Adrenal gland (tissue), 19 donors: ENCODE measurements at places on chromosomes 11 and 22.

DNA sequence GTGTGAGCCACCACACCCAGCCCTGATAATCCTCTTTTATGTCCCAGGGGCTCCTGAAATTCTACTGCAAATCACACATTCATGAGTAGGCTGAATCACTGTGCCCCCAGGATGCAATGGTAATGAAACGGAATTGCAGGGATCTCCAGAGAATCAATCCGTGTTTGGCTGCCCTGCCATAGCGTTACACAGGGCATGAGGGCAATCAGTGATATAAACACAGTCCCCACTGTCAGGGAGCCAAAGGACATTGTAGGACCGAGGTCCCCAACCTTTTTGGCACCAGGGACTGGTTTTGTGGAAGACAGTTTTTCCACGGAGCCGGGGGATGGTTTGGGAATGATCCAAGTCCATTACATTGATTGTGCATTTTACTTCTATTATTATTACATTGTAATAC, 9.0 kb upstream of the PLA2G6 start:
- no peak for DNase-seq

DNA sequence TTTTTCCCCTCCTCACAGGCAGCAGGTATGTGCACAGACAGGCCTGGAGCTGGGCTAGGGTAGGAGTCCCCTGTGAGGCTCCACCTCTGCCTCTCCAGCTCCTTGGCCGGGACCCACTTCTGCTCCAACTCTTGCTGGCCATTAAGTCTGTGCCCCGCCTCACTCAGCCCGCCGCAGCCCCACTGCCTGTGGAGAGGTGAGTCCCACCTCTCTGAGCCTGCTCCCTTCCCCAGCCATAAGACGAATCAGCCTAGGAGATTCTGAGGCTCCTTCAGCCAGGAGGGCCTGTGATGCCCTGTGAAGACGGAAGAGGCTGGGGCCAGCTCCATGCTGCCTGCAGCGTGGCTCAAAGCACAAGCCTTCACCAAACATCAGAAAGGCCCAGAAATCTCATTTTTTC, 23.0 kb downstream of the TSKU start:
- DNase-seq, result no peak

GRCh38 chr11:1131033-1131911, 26.5 kb upstream of the MUC5AC start:
- no peak for DNase-seq

- DNase-seq, result peak; percentile 34
Measured at GRCh38 chr22:23187871-23188700, 7.8 kb downstream of the BCR start.

GRCh38 chr11:11669233-11669846, 47.5 kb upstream of the GALNT18 start:
- no peak for DNase-seq

DNA sequence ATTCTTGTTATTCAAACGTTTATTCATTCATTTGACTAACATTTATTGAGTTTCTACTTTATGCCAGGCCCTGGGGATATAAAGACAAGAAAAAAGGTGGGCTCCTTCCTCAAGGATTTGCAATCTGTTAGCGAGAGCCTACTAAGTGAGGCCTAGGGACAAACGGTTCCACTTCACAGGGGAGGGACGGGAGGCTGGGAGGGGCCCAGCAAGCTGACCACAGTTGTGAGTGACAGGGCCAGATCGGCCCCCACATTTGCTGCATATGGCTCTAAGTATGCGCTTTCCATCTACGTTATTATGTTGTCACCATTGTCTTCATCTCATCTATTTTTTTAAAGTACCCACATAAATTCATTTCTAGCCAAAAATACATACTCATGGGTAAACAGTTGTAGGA, 271.1 kb downstream of the BUD13 start:
- DNase-seq, result no peak

DNA sequence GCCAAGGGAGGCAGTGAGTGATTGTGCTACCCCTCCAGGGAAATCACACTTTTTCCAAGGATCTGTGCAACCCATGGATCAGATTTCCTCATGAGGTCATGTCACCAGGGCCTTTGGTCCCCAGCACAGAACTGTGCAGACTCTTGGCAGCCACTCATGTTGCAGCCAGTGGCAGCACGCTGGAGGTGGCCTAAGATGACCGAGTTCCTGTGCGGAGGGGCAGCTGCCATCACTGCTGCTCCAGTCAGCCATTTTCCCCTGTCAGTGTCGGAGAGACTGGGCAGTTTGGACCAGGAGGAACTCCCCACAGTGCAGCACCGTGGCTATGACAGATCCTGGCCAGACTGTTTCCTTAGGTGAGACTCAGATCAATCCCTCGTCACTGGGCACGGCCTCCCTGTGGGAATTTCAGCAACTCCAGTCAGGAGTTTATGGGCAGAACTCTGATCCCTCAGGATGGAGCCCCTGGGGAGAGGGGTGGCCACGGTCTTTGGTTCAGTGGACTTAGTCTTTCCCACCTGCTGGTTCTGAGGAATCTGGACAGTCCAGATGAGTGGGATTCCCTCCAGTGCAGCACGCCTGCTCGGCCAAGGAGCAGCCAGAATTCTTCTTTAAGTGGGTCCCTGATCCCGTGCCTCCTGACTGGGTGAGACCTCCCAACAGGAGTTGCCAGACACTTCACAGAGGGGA, 194.6 kb upstream of the CARD18 start:
- no peak for DNase-seq

DNA sequence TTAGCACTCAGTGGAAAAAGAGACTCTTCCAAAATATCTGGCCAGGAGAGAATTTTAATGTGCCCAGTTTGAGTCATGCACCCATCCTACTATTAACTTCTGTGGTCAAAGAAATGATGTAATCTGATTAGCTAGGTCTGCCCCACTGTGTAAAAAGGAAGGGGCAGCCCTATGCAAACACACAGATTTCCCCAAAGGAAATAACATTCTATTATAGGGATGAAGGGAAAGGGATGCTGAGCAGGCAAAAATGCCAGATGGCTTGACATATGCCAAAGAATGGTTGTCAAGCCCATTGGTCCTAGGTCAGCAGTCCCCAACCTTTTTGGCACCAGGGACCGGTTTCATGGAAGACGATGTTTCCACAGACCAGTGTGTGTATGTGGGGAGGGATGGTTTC, 43.3 kb upstream of the PAK1 start:
- DNase-seq, result no peak

DNA sequence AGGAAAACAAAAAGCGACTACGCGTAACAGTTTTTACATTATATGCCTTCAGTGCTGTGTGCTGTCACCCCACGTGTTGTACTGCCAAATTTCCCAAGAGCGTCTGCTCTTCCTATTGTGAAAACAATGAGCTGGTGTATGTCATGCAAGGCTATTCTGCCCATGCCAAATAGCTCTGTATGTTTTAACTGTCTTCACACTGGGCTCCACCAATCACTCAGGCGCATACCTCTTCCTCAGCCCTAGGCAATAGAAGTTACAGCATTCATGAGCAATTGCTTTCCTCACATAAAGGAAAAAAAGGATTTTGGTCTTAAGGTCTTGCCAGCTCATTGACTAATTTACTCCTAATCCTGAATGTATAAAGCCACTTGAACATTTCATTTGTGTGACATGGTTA, 606.8 kb downstream of the NTM start:
- DNase-seq, result no peak

DNA sequence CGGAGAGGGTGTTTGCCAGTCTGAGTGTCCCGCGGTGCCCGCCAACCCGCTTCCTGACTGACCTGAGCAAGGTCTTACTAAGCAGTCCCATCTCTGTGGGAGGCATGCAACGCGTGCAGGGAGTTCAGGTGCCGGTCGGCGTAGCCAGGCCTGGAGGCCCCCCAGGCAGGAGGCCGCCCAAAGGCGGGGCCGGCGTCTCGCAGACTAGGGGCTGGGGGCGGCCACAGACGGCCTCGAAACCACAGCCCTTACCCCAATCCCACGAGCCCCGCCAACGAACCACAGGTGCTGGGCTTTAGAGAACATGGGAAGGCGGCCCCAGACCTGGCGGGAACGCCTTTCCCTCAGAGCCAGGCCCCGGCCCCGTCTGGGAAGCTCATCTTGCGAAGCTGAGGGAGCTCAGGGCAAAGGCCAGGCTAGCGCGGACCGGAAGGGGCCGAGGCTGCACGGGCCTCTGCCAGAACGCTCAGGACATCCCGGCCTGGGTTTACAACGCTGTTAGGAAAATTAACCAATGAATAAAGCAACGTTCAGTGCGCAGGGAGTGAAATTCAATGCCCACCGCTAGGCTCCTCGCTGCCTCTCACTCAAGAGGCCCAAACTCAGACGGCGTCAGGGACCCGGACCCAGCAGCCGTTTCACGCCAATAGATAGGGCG, 2.1 kb upstream of the MTFP1 start:
- peak; percentile 50 for DNase-seq

- DNase-seq, result peak; percentile 56
Measured at GRCh38 chr22:39185601-39186012, 33.1 kb upstream of the CBX7 start.

DNA sequence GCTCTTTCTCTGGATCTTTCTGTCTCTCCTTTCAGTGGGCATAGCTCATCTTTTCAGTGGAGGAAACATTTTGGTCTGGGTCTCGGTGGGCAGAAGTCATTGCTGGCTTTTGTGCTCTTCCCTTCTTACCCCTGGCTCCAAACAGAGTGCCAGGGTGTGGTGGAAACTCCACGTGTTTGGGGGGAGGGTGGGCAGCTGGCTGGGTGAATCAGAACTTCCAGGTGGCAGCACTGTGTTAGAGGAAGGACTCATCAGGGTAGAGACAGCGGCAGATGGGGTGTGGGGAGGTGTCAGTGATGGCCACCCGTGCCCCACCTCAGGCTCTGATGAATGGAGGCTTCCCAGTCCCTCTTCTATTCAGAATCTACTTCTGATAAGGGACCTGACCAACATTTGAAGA, 114.0 kb downstream of the GRIK4 start:
- DNase-seq, result no peak

DNA sequence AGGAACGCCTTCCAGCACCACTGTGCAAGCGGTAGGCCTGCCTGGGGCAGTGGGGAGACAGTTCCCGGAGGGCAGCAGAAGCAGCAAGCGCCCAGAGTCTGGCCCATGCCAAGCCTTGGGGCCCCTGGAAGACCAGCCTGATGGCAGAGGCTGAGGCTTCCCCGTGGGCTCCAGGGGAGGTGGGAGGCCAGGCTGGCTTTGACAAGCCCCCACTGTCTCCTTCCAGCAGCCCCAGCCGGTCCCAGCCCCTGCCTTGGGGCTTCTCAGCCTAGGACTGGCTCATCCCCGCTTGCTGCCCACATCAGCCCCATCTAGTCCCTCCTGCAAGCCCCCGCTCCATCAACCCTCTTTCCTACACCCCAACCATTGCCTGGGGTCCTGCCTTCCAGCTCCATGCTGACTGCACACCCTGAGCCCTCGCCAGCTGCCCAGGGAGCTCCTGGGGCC, 46.7 kb downstream of the IGF2 start:
- DNase-seq, result no peak

- DNase-seq, result peak; percentile 53
Measured at GRCh38 chr11:69013009-69013951, at the start of gene MRGPRF. MRGPRF (minus strand) TSS chr11:69013246; CDS start chr11:69009901, 3,345 bp downstream.

DNA sequence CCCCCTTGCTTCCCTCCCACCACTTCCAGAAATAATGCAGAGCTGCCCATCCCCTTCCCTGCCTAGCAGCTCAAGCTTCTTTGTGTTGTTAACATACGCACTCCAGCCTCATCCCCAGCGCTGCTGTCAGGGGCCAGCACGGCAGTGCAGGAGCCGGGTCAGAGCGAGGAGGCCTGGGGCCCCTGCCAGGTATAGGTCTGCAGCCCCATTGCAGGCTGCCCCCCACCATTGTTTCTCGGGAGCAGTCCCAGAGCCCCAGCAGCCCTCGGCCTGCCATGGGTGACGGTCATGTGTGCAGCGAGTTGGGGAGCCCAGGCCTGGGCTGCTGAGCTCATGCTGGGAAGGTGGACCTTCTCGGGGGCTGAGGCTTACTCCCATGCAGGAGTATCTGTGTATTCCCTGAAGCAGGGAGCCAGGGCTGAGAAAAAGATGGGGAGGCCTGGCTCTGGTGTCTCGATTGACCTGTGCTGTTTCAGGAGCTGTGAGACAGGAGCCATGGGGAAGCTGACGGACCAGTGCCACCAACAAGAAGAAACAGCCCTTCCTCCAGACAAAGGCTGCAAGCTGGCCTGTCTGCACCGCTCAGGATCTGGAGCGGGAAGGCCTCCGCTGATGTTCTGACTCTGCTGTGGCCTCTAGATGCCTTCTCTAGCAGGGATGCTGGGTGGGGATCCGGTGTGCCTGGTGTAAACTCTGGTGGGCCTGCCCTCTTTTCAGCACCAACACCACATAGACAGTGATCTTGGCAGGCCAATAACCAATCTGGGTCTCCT, 220.5 kb upstream of the B3GAT1 start:
- DNase-seq, result no peak

- peak; percentile 86 for DNase-seq
Measured at GRCh38 chr11:61267437-61267841, 26.5 kb downstream of the PGA5 start.

DNA sequence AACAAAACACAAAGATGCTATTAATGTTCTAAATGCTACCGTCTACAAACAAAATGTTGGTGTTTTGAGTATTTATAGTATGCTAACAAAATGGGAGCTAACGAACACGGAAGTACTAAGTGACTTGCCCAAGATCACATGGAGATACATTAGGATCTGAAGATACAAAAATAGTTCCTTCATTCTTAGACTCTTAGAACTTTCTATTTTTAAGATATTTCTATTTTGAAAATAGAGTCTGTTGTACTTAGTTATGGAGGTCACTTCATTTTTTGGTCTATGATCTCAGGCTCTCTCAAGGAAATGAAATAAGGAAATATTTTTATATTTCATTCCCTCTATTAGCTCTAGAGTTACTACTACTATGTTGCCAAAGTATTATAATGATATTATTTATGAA, 64.2 kb downstream of the APOL5 start:
- no peak for DNase-seq

GRCh38 chr22:22110548-22111266, 128.1 kb upstream of the TOP3B start:
- DNase-seq, result peak; percentile 37

GRCh38 chr11:20048707-20049106, 111.6 kb downstream of the DBX1 start:
- DNase-seq, result no peak

- DNase-seq, result no peak
Measured at GRCh38 chr22:44548981-44549380, 50.9 kb upstream of the RTL6 start.

DNA sequence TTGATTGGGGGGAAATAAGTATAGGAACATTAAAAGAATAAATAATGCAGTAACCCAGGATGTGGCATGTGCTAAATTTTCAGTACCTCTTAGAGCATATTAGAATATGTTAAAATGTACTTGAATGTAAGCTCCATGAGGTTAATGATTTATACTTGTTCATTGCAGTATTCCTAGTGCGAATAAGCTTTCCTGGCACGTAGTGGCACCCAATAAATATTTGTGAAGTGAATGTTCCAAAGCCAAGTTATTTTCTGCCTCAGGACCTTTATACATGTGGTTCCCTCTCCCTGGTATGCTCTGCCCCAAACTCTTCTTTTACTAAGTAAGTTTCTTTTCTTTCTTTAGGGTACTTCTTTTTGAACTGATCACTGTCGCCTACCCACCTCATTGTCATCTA, 118.8 kb downstream of the DBX1 start:
- no peak for DNase-seq
